ENCODE measurements at places on chromosomes 6 and 20. TPM values are rescaled to one million over a fixed set of nuclear protein-coding genes. Genes with fewer than 3 reads are reported as not detected.

The CLPSL1 gene
- polyA plus RNA-seq, result 0.39 TPM

The TAGAP gene
- 0.71 TPM for polyA plus RNA-seq

The RIOK1 gene
- 28.4 TPM for polyA plus RNA-seq

The ULBP2 gene
- polyA plus RNA-seq, result 0.68 TPM

The CCN2 gene
- 213 TPM for polyA plus RNA-seq

The OOEP gene
- not detected for polyA plus RNA-seq

The CAP2 gene
- 12.6 TPM for polyA plus RNA-seq

The ADAM33 gene
- 11.3 TPM for polyA plus RNA-seq

The MLN gene
- 1.4 TPM for polyA plus RNA-seq

The DEFB116 gene
- polyA plus RNA-seq, result not detected

The PRSS16 gene
- polyA plus RNA-seq, result 0.23 TPM

The RIPOR3 gene
- polyA plus RNA-seq, result 5.5 TPM

The ZNF165 gene
- polyA plus RNA-seq, result 4.1 TPM

The MCCD1 gene
- 19.5 TPM for polyA plus RNA-seq

The ID4 gene
- polyA plus RNA-seq, result 125 TPM

The ENPP5 gene
- 22.1 TPM for polyA plus RNA-seq

The HBS1L gene
- polyA plus RNA-seq, result 58.8 TPM

The GLP1R gene
- polyA plus RNA-seq, result 0.93 TPM

The OXT gene
- 1.0 TPM for polyA plus RNA-seq

The SESN1 gene
- polyA plus RNA-seq, result 23.2 TPM

The CLPSL2 gene
- not detected for polyA plus RNA-seq

The ZBP1 gene
- polyA plus RNA-seq, result 0.08 TPM

The STMN3 gene
- polyA plus RNA-seq, result 38.0 TPM

The HTR1E gene
- polyA plus RNA-seq, result 0.50 TPM

The NR2E1 gene
- not detected for polyA plus RNA-seq

The PAX1 gene
- not detected for polyA plus RNA-seq

The ADGRG6 gene
- polyA plus RNA-seq, result 28.8 TPM

The ECT2L gene
- 0.35 TPM for polyA plus RNA-seq

The GPX5 gene
- not detected for polyA plus RNA-seq

The TCF15 gene
- 1.9 TPM for polyA plus RNA-seq

The C6orf118 gene
- 6.8 TPM for polyA plus RNA-seq

The RARS2 gene
- polyA plus RNA-seq, result 58.2 TPM

The CST2 gene
- polyA plus RNA-seq, result not detected

The SEMG1 gene
- 0.16 TPM for polyA plus RNA-seq

The SERINC1 gene
- polyA plus RNA-seq, result 212 TPM

The SLC35B3 gene
- polyA plus RNA-seq, result 31.4 TPM

The IRF4 gene
- 0.36 TPM for polyA plus RNA-seq

The SUMO4 gene
- polyA plus RNA-seq, result 1.4 TPM

The GRM1 gene
- 0.34 TPM for polyA plus RNA-seq

The DHX16 gene
- polyA plus RNA-seq, result 48.6 TPM

The NKAPL gene
- polyA plus RNA-seq, result 2.3 TPM

The PHACTR2 gene
- 26.7 TPM for polyA plus RNA-seq

The VSTM2L gene
- 1.5 TPM for polyA plus RNA-seq

The ULBP3 gene
- 13.4 TPM for polyA plus RNA-seq

The ENPP1 gene
- 16.9 TPM for polyA plus RNA-seq

The OR2J3 gene
- not detected for polyA plus RNA-seq

The FLRT3 gene
- 125 TPM for polyA plus RNA-seq

The TRMT6 gene
- 18.0 TPM for polyA plus RNA-seq

The CDC5L gene
- polyA plus RNA-seq, result 37.4 TPM

The LY6G6F gene
- 0.43 TPM for polyA plus RNA-seq
